Activated CD4-positive, CD25-positive, alpha-beta regulatory T cell (primary cell): ENCODE measurements at places on chromosomes 5 and 9.

DNA sequence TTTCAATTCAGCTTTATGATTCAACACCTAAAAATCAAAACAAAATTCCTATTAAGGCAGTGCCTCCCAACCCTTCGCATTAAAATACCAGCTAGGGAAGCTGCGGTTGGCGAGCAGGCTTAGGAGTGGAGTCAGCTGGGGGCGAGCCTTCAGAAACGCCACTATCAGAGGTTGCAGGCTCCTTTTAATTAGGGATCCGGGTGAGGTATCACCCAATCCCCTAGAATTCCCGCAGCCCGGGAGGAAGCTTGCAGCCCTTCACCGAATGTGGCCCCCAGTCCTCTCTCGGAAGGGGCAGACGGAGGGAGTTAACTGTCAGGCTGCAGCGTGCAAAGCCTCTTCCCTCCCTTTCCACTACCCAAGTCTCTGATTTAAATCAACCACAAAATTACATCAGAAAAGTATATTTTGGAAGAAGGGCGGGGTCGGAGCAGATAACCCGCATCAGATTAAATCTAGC is 1.7 kb downstream of the STC2 start:
- DNase-seq: no peak

- DNase-seq: no peak
These were observed 500.8 kb upstream of the WWC1 start for GRCh38 chr5:167790462-167791260.

DNA sequence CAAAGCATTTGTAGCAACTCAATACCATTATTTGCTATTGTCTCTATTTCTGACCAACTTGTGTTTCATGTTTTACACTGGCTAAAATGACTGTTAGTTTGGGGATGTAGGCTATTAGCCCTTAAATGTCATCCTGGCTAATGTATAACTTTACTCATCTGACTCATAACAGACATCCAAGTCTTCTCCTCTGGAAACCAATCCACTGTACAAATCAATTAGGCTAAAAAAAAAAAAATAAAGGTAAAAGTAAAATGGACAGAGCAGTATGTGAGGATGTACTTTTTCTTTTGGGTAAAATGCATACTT is 20.6 kb downstream of the MEGF9 start:
- DNase-seq: no peak

DNA sequence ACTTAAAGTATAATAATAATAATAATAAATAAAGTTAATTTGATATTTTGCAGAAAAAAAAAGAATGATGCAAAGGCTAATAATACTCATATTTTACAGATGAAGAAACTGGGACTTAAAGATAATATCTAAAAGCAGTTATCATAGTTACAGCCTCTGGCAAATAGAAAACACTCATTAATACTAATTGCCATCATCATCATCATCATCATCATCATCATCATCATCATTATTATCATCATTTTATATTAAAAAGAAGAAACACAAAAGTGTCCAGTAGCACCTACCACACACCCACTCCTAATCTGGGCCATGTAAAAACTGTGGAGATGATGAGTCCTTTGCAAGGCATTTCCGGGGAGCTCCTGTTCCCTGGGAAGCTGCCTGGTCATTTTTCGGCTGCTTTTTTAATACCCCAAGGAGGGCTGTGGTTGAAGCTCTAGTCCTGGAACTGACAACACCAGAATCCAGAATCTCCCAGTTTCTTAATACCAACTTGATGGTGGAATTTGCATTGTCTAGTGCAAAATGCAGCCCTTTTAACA is 70.8 kb downstream of the HTR4 start:
- no peak for DNase-seq

DNA sequence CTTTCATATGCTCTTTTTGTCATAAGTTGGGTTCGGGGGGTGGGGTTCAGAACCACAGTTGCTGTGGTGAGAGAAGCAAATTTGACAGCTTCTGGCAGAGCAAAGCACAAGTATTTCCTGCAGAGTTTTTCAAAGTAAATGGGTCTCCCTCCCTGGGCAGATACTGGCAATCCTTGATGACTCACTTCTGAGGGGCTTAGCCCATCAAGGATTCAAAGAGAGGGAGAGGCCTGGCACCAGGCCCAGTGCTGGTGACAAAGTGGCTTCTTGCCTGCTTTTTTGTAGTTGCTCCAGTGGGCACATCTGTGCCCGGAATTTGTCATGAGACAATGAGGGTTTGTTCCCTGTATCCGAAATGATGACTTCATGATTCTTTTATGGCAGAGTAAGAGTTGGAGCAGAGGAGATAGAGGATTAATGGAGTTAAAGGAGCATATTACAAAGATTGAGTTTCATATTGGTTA is 46.6 kb upstream of the TNC start:
- DNase-seq: no peak

DNA sequence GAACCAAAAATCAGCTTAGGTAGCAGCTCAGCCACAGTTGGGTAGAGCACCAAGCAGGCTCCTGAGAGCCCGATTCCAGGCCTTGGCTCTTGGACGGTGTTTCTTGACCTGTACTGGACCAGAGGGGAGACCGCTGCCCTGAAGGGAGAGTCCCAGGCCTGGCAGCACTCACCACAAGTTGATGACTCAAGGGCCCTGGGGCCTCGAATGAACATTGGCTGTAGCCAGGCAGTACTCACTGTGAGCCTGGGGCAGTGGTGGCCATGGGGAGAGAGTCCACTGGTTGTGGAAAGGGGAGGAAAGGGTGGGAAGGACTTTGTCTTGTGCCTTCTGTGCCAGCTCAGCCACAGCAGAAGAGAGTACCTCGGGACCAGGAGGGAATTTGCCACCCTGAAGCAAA is 166.1 kb downstream of the EDIL3 start:
- DNase-seq: no peak

GRCh38 chr9:31637265-31637664 is 747.2 kb upstream of the ACO1 start:
- no peak for DNase-seq

GRCh38 chr5:147893820-147894219 is 12.5 kb downstream of the C5orf46 start:
- no peak for DNase-seq

GRCh38 chr5:123965626-123966025 is 453.6 kb downstream of the CSNK1G3 start:
- DNase-seq: no peak

DNA sequence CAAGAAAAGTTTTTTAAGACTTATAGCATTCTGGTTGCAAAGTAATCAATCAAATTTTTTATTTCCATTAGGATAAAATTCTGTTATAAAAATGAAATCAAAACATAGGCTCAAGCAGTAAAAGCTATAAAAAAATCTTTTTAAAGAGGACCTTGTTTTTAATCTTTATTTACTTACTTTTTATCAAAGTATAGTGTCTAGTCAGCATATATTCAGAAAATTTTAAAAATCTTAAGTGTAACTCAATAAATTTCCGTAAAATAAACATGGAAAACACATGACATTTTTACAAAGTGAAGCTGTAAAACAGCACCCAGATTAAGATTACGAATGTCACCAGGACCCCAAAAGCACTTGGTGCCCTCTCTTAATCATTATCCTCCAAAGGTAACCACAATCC is 302.4 kb downstream of the TMEM161B start:
- no peak for DNase-seq

GRCh38 chr5:111194925-111195324 is 29.3 kb upstream of the CAMK4 start:
- DNase-seq: no peak

DNA sequence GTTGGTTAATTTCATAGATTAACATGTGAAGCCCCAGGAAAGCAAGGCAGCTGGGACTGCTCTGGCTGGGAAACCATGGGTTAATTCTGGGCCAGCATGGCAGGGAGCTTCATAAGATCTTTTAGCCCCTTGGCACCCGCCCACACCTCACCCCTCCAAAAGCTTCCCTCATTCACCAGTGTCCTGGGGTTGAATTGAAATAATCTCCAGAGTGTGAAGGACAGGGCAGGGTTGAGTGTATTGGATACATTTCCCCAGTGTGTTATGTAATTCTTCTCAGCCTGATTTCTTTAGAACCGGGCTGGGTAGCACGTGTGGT is 19.4 kb downstream of the WNT8A start:
- DNase-seq: no peak

DNA sequence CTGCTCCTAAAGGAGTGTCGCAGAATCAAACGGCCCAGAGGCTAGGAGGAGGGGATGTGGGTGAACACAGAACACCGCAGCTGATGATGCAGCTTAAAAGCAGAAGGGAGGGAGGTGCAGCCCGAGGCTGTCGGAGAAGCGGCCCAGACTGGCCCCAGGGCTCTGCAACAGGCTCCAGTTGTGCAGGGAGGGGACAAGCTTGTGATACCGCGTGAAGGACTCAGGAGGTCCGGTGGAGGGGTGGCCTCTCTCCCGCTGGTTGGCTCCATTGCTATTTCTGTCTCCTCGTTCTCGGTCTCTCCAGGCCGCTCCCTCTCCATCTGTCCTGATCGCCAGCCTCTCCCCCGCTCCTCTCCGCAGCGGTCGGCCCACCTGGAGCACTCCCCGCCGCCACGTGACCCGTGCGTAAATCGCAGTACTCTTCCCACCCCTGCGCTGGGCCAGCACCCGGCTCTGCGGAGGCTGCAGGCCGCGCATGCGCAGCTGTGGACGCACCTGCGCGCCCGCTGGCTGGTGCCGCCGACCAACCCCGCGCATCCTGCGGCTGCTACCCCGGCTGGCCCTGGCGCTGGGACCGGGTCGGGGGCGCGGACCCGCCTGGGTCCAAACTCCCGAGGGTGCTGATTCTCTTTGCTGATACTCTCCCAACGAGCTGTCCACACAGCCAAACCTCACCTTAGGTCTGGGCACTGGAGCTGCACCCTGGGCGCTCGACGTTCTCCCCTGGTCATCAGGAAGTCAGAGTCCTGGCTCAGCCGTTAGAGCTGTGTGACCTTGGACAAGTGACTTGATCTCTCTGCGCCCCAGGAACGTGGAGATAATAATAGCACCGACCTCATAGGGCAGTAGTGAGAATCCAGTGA is 3.7 kb upstream of the STXBP1 start:
- peak; percentile 54 for DNase-seq

DNA sequence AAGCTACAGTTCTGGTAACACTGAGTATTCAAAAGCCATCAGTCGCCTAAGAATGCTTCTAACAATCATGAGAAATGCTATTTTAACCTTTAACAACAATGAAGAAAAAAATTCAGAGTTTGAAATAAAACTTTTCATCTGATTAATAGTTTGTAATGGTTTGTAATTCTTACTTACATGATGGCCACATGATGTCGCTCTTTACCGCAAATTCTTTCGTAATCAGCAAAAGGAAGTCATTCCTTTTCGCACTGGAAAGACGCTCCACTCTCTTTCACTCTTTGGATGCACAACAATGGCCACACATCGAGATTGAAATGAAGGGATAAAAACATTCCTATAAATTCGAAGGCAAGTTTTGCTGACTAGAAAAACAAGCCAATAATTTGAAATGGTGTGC is at the start of gene PCDHA7:
PCDHA7 (plus strand) TSS at position 277 of the 400 bp plus-strand sequence; CDS start at position 392, 115 bp downstream.
- no peak for DNase-seq

GRCh38 chr9:113523421-113524141 is 60.1 kb downstream of the RGS3 start:
- DNase-seq: peak; percentile 6

DNA sequence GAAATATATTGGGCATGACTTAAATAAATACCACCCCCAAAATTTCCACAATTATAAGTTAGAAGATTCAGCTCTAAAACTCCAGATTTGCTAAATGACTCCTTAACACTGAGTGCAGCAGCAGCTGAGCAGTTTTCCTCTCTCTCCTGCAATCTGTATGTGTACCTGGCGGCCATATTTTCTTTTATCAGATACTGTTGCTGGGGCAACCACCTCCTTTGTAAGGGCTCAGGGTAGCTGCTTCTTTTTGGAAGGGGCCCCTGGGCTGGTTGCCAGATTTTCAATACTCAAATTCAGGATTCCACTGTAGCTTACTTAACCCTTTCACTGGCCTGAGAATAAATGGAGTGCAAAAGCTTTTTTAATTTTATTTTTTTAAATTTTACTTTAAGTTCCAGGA is 197.0 kb downstream of the TAF11L14 start:
- no peak for DNase-seq

DNA sequence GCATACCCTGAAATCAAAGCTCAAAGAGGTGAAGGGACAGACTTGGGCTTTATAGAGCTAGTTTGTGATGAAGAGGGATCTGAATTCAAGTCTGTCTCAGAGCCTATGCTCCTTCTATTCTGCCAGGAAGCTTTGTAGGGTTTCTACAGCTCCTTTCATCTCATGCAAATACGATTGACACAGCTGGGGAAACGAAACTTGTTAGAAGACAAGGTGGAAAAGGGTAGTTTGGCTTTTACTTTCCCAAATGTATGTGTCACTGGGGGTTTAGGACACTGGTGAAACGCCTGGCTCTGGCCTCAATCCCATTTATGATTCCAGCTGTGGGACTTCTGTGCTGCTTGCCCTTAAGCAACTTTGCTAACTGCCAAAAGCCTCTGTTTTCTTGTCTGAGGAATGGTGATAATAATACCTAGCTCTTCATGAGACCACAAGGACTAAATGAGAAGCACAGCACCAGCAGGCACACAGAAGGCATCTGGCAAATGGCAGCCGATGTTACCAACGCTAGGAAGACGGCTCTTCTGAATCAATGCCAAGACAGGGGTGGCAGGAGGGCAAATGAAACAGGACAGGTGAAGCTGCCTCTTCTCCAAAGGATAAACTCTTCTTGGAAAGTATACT is 70.3 kb upstream of the EQTN start:
- DNase-seq: no peak

GRCh38 chr5:165630261-165630778 is 2124.9 kb downstream of the MAT2B start:
- no peak for DNase-seq

GRCh38 chr9:107351382-107352045 is 68.4 kb downstream of the RAD23B start:
- DNase-seq: no peak

DNA sequence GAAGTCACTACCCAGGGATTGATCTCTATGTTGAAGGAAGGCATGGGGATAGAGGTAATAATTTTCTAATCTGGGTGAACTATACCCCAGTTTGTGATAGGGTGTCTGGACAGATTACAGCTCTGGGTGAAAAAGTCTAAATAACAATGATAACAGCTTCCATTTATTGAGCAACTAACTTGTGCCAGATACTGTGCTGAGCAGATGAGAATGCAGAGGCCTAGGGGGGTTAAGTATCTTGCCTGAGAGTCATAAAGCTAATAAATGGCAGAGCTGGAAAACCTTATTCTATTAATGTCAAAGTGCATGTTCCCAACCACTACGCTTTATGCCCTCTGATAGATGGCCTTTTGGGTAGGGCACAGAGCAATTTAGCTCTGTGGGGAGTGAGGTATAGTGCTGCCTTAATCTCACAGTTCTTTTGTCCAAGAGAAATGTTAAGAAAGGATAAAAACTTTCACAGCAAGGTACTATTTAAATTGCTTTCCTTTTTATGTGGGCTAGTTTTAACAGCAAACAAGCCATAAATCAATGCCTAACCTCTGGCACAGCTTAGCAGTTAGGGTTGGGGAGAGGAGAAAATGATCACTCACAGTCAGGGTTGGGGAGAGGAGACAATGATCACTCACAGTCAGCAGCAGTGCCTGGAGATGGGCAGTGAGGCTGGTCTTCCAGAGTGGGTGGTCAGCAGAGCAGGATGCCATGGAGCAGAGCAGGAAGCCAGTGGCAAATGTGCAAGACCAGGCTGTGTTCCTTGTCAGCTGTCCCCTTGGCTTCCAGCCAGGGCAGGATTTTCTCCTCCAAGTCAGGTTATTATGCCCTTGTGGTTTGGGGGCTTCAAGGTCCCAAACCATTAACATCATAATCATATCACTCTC is 187.0 kb downstream of the CARTPT start:
- DNase-seq: no peak

- DNase-seq: no peak
These were observed 70.9 kb upstream of the STXBP1 start for GRCh38 chr9:127541176-127541575.
